ENCODE measurements at places on chromosomes 7 and 10.

DNA sequence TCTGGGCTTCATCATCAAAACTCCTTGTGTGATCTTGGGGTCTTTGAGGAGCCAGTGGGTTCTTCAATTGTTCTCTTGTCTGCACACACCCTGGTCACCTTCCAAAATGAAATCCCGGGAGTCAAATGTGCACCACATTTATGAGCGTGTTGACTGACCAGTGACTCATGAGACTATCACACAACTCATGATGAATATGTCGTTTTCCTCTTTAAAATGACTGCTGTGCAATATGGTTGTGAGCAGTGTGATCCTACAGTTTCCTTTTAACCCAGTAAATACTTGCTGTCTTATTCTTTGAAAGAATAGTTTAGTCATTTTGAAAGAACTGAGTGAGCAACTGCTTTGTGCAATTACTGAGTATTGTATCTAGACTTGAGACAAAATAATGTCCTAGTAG, 149.2 kb downstream of the DYNC1I1 start:
- DNase-seq, result no peak

DNA sequence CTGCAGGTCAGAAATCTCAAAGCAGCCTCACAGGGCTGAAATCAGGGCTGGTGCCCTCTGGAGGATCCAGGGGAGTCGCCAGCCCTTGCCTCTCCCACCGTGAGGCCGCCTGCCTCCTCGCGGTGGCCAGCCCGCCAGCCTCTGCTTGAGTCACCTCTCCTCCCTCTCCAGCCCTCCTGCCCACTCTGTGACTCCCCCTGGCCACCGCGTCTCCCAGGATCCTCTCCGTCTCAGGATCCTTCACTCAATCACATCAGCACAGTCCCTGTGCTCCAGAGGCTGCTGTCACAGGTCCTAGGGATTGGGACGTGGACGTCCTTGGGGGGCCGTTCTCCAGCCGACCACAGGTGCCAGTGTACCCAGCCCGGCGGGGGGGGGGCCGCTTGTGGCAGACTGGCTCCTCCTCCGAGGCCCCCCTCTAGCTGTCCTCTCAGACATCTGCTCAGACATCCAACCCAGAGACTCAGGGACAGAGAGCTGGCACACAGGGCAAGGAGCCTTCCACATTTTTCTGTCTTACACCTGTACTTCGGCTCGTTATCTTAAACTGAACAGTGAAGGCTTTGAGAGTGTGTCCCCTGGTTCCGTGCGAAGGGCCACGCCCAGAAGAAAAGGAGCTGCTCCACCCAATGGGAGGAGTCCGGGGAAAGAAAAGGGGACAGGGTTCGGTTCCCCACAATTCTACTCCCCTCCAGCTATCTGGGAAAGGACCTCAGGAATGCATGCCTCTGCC, 9.4 kb upstream of the PPP2R2D start:
- DNase-seq, result no peak

- DNase-seq, result no peak
These were observed 328.2 kb downstream of the TNS3 start for GRCh38 chr7:47253650-47254080.

DNA sequence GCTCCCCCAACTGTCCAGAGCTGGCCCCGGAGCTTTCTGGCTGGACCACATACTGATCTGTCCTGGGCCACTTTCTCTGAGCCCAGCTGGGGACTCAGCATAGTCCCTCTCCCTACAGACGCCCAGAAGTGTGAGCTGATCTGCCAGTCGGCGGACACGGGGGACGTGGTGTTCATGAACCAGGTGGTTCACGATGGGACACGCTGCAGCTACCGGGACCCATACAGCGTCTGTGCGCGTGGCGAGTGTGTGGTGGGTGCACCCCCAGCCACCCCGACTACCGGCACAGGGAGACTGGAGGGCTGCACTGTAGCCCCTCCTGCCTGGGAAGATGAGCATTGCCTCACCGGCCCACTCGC, 41.8 kb downstream of the TBATA start:
- no peak for DNase-seq

GRCh38 chr10:79586933-79587332, 23.8 kb upstream of the SFTPA1 start:
- DNase-seq, result no peak

DNA sequence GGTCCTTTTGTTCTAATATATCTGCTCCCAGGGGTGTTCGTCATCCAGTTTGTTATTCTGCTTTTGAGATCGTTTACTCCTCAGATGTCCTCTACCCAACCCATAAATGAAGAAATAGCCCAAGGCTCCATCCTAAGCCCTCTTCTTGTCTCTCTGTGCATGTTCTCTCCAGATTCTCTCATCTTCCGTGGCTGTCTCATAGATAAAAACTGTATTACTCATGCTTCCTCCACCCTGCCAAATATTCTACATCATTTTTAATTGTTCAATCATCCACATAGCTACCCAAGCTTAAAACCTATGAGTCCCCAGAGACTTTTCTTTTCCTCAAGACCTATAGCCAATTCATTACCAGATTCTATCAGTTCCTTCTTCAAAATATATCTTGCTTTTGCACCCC, 44.9 kb downstream of the CAV1 start:
- DNase-seq, result no peak

DNA sequence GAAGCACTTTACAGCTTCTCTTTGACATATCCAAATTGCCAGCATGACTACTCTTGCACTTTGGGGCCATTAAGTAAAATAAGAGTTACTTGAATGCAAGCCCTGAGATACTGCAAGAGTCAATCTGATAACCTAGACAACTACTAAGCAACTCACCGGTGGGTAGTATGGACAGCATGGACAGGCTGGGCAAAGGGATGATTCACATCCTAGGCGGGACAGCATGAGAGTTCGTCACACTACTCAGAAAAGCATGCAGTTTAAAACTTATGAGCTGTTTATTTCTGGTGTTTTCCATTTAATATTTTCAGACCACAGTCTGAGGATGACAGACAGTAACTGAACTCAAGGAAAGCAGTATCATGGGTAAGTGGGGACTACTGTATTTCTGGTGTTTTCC, 84.0 kb downstream of the ORC5 start:
- no peak for DNase-seq

- DNase-seq, result no peak
These were observed 40.9 kb downstream of the HDAC9 start for GRCh38 chr7:18536486-18536885.

- DNase-seq, result no peak
These were observed 35.4 kb upstream of the RSU1 start for GRCh38 chr10:16852624-16853023.

GRCh38 chr7:585229-585711, 65.6 kb upstream of the PDGFA start:
- DNase-seq, result no peak

- DNase-seq, result no peak
These were observed 46.7 kb downstream of the USP6NL start for GRCh38 chr10:11564741-11565140.

DNA sequence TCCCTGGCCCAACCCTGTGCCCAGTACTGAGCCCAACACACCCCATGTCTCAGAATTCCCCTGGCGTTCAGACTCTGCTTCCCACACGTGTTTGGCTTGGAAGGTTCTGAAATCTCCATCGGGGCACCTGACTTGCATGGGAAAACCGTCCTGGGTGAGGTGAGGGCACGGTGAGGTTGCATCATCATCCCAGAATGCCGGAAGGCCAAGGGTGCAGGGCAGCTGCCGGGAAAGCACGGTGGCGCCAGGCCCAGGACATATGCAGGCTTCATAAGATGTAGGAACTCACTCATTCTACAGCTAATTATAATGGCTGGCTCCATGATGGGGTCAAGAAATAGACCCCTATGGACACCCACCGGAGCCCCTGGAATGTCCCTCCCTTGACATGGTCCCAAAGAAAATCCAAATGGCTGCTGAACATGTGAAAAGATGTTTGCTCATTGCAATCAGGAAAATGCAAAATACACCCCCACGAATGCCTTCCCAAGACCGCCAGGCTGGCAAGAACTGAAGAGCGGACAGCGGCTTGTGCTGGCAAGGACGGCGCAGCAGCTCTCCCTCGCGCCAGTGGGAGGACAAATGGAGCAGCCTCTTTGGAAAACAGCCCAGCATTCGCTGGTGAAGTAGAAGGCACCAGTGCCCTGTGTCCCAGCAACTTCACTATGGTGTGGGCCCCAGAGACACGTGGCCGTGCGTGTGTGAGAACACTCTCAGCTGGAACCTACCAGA, 2.3 kb downstream of the KNDC1 start:
- no peak for DNase-seq

- DNase-seq, result no peak
These were observed 578.9 kb upstream of the SEMA3D start for GRCh38 chr7:85765698-85766298.

DNA sequence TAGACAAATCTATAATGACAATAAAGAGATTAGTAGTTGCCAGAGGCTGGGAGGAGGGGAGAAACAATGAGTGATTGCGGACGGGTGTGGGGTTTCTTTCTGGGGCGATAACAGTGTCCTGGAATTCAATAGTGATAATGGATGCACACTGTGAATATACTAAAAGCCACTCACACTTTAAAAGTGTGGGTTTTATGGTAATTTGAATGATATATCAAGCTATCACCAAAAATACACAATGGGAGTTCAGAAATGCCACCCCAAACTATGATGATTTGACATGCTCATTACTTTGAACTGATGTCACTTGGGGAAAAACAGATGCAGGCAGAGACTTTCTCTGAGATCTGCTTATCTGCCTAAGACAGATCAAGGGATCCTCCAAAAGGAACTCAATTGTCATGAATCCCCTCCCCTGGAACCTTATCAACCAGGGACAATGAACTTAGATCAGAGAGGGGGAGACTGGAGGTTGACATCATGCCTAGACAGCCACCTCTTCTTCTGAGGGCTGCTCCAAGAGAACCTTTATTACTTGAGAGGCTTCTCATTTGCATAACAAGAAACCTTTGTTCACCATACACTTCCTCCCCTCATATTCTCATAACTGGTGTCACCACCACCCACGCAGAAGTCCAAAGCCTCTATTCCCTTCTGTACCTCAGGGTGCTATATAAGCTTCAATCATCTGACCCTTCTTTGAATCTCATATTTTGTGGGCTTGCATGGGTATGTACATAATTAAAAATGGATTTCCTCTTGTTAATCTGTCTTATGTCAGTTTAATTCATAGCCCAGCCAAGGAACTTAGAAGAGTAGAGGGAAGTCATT, 14.8 kb upstream of the ZC3HAV1 start:
- DNase-seq, result no peak

- DNase-seq, result no peak
These were observed 500.1 kb upstream of the PHF14 start for GRCh38 chr7:10473569-10473968.

- no peak for DNase-seq
These were observed 1.1 kb upstream of the DPY19L1 start for GRCh38 chr7:35038354-35038753.

DNA sequence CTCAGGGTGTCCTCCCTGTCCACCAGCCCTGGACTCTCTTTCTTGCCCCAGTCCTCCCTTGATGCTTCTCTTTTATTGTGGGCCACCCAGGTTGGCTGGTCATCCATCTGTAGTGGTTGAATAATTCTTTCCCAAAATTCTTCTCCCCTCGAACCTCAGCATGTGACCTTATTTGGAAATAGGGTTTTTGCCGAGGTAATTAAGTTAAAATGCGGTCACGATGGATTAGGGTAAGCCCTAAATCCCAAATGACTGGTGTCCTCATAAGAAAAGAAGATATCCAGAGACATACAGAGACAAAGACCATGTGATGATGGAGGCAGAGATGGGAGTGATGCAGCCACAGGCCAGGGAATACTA, 74.3 kb downstream of the GFRA1 start:
- no peak for DNase-seq

DNA sequence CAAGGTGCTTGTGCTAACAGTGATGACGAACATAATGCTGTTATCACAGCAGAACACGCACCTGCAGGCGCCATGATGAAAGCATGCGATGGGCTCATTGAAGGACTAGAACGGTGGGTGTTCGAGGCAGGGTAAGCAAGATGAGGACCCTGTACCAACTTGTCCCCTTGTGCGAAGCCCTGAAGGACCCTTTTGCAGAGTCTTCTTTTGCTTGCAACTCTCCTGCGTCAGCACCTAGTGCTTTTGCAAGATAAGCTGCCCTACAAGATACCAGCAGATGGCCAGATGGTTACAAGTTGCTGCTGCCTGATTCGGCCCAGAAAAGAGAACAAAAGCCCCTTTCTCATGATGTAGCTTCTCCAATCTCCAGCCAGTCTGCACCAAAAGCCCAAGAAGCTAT, 4.2 kb upstream of the IL15RA start:
- no peak for DNase-seq

- DNase-seq, result no peak
These were observed 39.5 kb downstream of the DIP2C start for GRCh38 chr10:649798-650440.

- no peak for DNase-seq
These were observed 146.9 kb downstream of the KCNMA1 start for GRCh38 chr10:77490534-77491314.

DNA sequence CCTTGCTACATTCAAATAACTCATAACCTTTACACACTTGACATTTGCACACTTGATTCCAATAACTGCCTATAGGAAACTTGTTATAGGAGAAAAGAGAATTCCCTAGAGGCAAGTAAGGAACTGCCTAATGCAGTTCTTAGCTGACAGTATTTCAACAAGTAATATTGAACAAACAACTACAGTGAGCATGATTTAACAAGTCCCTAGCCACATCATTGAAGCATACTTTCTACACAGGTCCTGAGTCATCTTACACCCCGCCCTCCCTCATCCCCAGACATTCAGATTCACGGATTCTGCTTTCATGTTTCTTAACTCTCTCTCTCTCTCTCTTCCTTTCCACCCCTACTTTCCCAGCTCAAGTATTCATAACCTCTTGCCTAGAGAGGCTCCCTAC, 153.5 kb downstream of the LSM5 start:
- DNase-seq, result no peak

DNA sequence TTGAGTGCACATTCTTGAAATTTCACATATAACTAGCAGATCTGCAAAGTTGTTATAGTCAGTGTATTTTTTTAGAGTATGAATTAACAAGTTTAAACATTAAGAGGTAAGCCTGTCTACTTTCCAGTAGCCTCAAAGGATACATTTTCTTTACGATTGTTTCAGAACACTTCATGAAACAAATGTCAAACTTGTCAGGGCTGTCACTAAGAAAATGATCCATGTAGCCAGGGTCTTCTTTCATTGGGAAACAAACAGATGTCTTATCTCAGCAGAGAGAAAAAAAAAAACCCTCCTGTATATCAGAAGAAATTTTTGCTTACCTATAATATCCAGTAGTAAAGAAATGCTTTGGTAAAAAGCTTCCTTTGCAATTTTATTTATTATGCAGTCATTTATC, 192.4 kb downstream of the PHF14 start:
- no peak for DNase-seq

- DNase-seq, result no peak
These were observed 770.9 kb downstream of the TNS3 start for GRCh38 chr7:46810986-46811385.

- no peak for DNase-seq
These were observed 972.0 kb upstream of the CELF2 start for GRCh38 chr10:10045765-10046028.

DNA sequence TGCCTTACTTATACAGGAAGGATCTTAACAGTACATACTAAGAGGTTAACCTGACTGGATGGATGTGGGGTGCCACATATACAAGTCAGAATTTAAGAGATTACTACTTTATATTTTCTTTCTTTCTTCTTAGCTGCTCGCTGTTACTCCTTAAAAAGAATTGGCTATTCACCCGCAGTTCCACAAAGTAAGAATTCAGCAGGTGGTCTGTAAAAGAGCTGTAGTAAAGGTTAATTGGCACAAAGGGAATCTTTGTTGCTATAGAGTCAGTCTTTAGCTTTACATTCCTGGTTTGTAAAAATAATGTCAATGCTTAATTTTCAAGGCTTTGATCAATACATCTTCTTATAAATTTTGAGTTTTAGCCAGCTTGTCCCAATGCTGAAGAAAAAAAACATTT, 43.2 kb downstream of the RALA start:
- DNase-seq, result no peak

All from Jurkat, Clone E6-1 (cell line).